ENCODE measurements at places on chromosomes 6 and 20.

DNA sequence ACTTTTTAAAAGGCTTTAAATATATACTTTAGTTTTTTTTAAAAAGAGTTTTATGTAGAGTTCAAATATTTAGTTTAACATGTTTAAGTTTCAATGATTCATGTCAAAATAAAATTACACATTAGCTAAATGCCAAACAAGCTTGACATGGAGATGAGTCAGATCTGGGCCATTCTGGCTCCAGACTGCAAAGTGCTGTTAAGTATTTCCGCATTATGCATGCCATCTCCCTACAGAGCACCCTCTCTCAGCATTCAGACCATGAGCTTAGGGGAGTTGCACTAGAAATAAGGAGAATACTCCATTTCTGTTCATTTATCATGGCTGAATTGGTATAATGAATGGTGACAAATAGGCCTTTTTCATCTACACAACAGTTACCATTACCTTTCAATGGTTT lies 21.5 kb upstream of the HS3ST5 start:
- DNase-seq = no peak

DNA sequence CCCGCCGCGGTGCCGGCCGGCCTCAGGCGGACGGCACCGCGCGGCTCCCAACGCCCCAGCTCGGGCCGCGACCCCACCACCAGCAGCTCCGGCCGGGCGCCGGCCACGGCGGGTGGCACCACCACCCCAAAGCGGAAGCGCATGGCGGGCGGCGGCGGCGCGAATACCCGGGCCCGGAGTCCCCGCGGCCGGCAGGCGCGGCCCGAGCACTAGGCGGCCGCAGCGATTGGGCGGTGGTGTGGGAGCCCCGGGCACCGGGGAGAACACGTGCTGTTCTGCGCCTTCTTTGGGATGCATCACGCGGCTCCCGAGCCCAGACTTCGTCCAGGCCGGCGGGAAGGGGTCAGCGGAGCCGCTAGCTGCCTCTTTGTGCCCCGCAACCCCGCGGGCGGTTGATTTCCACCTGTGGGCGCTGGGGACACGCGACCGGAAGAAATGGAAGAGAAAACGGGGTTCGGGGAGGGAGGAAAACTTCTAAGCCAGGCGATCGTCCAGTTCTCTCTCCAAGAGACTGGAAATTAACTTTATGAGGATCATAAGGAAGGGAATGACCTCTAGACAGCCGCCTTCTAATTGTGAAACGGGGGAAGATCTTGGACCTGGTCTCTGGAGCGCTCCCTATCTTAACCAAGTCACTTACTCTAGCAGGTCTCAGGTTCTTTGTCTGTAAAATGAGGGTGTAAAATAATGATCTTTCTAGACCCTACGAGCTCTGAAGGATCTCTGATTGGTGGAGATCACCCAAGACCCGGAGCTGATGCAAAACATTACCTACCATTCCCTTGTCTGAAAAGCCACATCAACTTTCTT lies at the start of gene EPM2A:
Gene EPM2A, minus strand, starts transcription at position 165 of the 810 bp plus-strand sequence. Its CDS starts 22 bp downstream, at position 143.
- peak; percentile 85 for DNase-seq

DNA sequence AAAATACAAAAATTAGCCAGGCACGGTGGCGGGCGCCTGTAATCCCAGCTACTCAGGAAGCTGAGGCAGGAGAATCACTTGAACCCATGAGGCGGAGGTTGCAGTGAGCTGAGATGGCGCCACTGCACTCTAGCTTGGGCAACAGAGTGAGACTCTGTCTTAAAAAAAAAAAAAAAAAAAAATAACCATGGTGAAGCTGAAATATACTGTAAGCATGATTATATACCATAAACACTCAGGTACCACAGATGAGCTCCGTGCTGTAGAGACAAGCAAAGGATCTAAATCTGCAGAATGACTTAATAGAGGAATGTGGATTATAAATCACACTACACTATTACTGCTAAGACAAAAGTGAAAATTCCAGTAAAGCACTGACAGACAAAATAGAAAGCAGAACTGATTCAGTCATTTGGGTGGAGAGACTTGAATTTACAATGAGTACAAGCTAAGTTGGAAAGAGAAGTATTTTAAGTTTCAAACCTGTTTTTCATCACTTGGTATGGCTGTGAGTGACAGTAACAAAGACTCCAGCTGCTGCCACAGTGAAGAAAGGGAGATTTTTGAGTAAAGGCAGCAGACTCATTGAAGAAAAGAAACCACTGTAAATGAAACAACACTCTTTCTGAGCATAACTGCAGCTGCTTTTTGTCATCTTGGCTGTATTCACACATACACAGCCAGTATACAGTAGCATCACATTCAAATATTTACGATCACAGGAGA lies 322.1 kb downstream of the RNGTT start:
- no peak for DNase-seq

DNA sequence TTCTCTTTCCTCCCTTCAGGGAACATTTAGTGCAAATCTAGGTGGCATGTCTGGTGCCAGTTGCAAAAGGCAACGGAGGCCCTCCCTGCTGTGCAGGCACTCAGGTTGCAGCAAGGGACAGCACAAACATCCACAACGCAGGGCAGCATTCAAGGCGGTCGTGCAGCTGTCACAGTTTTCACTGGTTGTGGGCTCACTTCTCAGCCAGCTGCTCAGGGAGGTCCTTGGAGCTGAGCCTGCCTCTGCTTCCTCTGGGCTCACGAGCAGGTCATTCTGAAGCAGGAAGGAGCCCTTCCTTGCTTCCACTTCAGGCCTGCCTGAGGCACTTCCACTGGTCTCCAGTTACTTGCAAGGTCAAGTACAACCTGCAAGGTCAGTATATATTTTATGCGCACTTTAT lies 3.8 kb upstream of the NPEPL1 start:
- DNase-seq = peak; percentile 46

DNA sequence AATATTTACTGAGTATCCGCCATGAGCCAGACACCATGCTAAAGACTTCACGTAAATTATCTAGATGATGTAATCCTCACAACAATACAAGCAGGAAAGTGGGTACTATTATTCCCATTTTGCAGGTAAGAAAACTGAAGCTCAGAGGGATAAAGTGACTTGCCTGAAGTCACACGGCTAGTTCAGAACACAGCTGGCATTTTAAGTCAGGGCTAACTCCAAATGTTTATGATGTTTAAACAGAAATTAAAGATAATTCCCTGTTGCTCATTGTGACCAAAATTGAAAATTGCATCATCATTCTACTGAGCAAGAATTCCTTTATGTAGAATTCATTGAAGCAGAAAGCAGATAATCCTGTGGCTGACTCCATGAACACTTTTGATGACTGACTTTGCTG lies 71.3 kb upstream of the STXBP5 start:
- no peak for DNase-seq

DNA sequence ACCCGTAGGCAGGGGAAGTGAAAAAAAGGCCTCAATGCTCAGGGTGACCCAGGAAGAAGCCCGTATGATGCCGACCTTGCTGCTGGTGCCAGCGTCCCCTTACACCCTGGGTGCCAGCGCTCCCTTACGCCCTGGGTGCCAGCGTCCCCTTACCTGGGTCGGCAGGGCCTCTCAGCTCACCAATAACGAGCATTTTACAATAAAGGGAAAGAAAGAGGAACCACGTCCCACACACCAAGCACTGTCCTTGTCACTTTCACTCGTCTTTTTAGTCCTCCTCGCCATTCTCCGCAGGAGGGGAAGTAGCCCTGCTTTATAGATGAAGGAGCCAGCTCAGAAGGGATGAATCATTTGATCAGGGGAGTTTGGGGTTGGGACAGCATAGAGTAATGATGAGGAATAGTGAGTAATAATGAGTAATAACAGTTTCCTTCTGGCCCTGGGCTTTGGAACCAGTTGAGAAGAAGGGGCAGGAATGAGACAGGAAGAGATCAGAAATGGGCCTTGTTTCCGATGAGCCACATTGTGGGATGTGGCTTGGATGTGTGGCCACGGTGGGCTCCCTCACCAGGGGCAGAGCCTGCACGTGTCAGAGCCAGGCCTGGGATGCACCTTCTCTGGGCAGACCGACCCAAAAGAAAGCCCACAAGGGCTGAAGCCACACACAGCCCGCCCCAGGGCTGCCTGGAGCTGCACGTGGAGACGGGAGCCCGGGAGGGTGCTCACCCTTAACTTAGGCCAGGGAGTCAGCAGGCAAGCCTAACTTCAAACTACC lies 75.7 kb downstream of the SYNJ2 start:
- peak; percentile 93 for DNase-seq

- DNase-seq = no peak
These were observed 20.6 kb upstream of the REV3L start for GRCh38 chr6:111503660-111504059.

GRCh38 chr6:87900160-87900698 lies 147.4 kb upstream of the SPACA1 start:
- no peak for DNase-seq

GRCh38 chr6:7215131-7215530 lies 97.9 kb downstream of the SSR1 start:
- no peak for DNase-seq

GRCh38 chr6:109411034-109411433 lies 28.8 kb upstream of the CD164 start:
- DNase-seq = no peak

GRCh38 chr6:7919871-7920270 lies 9.3 kb upstream of the TXNDC5 start:
- DNase-seq = no peak

DNA sequence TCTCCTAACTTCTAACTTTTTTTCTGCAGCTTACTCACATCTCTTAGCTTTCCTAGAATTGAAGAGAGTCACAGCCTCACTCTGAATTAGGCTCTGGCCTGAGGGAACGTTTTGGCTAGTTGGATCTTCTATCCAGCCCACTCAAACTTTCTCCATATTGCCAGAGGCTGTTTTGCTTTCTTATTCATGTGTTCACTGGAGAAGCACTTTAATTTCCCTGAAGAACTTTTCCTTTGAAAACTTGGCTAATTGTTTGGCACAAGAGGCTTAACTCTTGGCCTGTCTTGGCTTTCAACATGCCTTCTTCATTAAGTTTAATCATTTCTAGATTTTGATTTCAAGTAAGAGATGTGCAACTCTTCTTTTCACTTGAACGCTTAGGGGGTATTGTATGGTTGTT lies 138.2 kb upstream of the PLCB4 start:
- DNase-seq = no peak

DNA sequence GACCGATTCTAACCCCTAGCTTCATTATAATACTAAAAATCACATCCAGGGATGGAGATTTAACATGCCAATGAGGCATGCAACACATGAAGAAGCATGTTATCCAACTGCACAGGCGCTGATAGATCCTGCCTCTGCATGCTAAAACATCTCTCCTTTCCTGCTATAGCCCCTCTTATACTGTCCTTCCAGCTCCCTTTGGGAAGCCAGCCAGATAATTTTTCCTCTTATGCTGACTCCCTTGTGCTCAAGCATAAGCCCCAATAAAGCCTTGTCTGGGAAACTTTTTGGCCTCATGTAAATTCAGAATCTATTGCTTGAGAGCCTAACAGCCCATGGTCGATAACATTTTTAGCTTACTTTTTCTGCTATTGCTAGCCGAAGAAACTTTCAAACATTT lies 404.3 kb downstream of the EPM2A start:
- DNase-seq = no peak

DNA sequence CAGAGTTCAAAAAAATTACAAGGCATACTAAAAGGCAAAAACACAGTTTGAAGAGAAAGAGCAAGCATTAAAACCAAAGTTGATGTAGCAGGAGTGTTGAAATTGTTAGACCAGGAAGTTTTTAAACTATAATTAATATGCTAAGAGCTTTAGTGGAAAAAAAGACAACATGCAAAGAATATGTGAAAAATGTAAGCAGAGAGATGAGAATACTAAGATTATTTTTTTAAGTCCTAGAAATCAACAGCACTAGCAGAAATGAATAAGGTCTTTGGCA lies 192.6 kb downstream of the ERMARD start:
- no peak for DNase-seq

GRCh38 chr6:87366072-87366827 lies 21.6 kb downstream of the C6orf163 start:
- DNase-seq = no peak

DNA sequence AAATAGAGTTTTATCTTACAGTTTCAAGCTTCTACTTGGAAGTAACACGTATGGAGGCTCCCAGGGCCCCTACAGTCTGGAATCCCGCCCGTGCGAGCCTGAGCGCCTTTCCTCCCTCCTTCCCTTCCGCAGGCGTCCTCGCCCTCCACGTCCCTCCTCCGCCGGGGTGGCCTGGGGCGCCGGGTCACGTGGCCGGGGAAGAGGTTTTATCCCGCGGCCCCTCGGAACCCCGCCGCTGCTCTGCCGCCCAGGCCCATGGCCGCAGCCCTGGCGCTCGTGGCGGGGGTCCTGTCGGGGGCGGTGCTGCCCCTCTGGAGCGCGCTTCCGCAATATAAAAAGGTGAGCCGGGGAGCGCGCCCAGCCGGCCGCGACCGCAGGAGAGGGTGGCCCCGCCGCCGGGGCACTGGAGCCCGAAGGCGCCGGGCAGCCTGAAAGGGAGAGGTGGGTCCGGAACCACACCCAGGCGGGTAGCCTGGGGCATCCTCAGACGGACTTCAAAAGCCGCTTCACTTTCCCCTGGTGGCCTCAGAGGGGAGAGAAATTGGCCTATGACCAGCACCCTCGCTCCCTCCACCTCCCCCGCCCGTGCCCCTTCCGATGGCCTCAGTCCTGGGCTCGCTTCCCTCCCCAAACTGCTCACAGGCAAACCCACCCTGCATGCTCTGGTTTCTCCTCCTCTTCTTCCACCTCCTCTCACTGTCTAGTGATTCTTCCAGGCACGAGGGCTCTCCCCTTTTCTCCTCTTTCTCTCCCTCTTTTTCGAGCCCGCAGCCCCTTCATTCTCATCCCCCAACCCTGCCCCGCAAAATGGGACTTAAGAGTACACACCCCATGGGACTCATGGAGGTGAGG lies at the start of gene CLPSL2:
Gene CLPSL2, plus strand, starts transcription at position 235 of the 852 bp plus-strand sequence. Its CDS starts 21 bp downstream, at position 256.
- DNase-seq = no peak

GRCh38 chr20:5416086-5416485 lies 99.3 kb upstream of the PROKR2 start:
- no peak for DNase-seq

DNA sequence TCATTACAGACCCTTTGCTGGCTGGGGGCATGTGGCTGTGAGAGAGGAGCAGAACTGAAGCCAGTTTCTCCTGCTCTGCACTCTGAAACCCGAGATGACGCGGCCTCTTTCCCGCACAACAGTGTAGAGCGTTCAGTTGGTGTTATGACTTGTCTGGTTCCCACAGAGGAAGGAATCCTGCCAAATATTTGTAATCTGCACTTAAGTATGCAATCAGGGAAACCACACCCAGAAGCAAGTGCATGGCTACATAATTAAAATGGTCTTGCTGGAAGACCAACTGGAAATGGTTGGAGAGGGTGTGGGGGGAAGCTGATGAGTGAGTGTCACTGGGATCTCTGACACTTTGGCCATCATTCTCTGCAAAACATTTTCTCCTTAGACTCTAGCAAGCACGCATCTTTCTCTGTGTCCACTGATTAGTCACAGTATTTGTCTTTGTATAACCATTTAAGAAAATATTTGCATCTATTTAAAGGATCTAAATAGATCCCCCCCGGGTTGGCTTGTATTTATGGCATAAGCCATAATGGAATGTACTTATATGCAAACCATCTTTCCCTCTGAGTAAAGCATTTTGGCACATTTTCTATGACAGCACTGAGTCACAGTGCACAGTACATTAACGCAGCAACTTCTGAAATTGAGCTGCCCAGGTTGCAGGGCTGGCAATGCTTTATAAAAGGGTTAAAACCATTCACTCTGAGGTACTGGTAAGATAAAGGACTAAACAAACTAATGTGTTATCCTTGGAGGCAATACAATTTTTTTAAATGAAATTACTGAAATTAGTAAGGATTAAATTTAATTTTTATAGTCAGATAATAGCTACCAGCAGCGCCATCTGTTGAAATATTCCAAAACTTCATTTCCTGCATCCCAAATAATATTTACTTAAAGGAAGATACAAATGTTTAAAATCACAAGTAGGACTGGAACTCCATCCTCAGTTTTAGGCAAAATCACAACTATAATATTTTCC lies 76.7 kb downstream of the FOXC1 start:
- DNase-seq = peak; percentile 70

All from dermis blood vessel endothelial cell (primary cell).